K562 (cell line): ENCODE measurements at places on chromosomes 1 and 21.
A peak's percentile ranks its signal among the peaks of the same experiment; 100 is the strongest.

GRCh38 chr1:95340061-95340460, 106.1 kb downstream of the RWDD3 start:
- DNase-seq, result no peak

GRCh38 chr1:218166268-218166945, 118.7 kb upstream of the RRP15 start:
- DNase-seq, result no peak

DNA sequence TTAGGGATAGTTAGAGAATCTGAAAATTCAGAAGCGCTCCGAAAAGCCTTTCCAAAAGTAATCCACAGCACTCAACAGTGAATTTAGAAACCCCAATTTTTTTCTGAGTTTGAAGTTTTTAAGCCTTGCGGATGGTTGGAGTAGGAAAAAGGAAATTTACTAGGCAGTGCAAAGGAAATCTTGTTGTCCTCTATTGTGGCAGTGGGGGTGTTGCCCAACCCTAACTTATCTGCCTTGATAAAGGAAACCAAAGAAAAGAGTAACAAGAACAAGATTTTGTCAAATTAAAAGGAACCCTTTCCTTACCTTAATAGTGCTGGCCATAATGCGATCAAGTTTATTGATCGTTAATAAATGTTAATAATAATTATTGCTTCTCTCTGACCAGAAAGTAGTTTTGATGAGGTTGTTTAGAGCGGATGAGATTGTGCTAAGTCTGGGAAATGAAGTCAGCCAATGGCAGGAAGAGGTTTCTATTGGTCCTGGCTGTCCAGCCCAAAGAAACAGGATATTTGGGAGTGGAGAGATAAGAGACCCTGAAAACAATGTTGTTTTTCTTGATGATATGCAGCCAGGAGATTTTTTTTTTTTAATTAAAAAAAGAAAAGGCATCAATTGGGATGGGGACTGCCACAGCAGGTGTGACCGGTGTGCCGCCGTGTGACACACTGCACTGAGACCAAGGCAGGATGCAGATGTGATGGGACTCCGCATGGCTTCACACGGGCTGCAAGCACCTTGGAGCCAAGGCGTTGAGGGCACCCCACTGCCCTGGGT, at the start of gene ERG:
TSS of gene ERG (minus strand) at position 421 of the 777 bp plus-strand sequence. CDS start at position 324, 97 bp downstream.
- DNase-seq, result no peak

DNA sequence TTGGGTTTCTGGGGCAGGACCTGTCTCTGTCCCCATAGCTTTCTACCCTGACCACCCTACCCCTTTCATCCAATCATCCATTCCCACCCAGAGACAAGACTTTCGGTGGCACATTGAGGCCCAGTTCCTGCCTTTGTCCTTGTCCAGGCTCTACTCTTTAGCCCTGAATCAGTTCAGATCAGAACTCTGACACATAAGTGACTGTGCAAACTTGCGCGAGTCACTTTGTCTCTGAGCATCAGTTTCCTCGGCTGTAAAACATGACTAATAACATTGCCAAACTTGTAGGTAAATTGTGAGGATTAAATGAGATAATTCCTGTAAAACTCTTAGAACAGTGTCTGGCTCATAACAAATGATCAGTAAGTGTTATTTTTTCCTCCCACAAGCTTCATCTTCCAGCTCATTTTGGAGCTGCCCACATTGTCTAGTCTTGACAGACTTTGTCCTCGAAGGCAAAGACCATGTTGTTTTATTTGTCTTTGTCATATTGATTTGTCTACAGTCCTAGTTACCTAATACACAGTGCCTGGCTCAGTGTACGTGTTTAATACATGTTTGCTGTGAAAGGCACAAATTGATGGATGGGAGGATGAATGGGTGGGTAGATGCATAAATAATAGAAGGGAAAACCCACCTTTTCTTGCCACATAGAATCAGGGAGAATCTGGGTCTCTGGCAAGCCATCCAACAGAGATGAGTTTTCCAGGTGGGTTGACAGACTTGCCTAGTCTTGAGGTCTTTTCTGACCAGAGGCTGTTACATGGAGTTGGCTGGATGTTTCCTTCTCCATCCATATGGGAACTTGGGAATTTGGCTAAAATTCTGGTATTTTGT, 262.9 kb downstream of the OMA1 start:
- DNase-seq, result no peak

GRCh38 chr1:154940213-154940560, 3.7 kb upstream of the PMVK start:
- no peak for DNase-seq

DNA sequence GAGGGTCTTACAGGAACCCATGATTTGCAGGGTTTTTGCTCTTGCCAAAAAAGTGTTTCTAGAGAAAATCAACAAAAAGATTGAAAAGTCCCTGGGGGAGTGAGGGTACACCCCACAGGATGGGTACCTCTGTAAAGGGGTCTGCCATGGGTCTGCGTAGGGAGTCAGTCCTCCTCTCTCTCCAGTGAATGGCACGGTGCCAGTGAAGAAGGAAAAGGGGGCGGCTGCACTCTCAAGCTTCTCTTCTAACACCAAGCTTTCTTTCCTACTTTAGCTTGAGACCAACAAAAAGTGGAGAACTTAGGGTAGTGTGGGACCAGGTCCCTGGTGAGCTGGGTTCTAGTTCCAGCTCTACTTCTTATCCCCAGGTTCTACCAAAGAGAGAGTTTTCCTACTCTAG, 87.4 kb downstream of the GLUL start:
- no peak for DNase-seq

GRCh38 chr1:6962478-6962995, 177.3 kb downstream of the CAMTA1 start:
- peak; percentile 86 for DNase-seq

GRCh38 chr1:8816831-8817411, 519 bp downstream of the RERE start:
- DNase-seq, result peak; percentile 52

- no peak for DNase-seq
These were observed 7.5 kb upstream of the PTPN7 start for GRCh38 chr1:202167708-202168415.

- DNase-seq, result peak; percentile 42
These were observed 9.5 kb upstream of the TARS2 start for GRCh38 chr1:150477733-150478132.

- no peak for DNase-seq
These were observed 304.4 kb downstream of the NFIA start for GRCh38 chr1:61386770-61387169.

GRCh38 chr1:78678324-78678723, 28.7 kb downstream of the IFI44 start:
- no peak for DNase-seq

DNA sequence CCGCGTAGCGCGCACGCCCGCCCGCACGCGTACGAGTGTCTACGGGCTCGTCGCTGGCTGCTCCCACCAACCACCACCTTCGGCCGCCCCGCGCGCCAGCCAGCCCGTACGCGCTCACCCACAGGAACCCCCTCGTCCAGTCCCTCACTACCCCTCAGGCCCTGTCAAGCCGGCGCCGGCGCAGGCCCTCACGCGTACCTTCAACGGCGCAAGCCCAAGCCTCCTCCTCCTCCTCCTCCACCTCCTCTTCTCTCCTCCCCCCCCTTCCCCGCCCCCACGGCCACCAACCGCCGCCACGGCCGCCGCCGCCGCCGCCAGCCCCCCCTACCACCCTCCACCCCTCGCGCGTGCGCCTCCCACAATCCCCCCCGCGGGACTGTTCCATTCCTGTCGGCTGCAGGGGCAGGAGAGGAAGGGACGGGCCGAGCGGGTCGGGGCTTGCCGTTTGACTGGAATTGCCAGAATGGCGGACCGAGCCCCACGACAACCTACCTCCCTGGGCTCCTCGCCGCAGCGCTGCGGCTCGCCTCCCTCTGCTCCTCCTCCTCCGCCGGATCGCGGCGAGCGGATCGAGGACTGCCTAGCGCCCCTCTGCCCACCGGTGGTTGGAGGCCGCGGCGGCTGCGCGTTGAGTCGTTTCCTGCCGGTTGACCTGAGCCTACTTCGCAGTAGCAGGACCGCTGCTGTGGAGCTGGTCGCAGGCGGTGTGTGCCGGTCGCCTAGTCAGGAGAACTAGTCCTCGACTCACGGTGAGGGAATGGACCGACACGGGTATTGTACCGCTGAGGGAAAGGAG, at the start of gene ASH1L:
TSS of gene ASH1L (minus strand) at position 223 of the 796 bp plus-strand sequence. CDS start 41,284 bp downstream, outside the sequence.
- DNase-seq, result peak; percentile 99

DNA sequence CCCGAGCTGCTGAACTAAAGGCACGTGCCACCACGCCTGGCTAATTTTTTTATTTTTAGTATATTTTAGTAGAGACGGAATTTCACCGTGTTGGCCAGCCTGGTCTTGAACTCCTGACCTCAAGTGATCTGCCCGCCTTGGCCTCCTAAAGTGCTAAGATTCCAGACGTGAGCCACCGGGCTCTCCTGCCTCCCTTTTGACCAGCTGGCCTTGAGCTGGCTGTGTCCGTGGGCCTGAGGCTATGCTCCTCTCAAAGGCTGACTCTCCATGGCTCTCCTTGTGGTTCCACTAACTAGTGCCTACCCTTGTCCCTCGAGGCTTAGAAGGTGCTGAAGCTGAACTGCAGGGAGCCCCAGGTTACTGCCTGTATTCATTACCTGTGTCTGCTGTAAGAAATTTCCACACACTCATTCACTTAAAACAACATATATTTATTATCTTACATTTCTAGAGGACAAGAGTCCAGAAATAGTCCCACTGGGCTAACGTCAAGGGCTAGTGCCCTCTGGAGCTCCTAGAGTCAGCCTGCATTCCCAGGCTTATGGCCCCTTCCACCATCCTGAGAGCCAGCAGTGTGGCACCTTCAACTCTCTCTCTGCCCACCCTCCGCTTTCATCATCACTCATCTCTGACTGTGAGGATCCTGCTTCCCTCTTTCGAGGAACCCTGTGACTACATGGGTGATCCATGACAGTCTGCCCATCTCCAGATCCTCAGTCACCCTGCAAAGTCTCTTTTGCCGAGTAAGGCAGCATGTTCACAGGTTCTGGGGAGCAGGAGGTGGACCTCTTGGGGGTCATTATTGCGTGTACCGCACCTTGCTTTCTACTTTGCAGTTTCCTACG, 34.9 kb downstream of the ETS2 start:
- no peak for DNase-seq

- no peak for DNase-seq
These were observed 153.2 kb downstream of the PRDM16 start for GRCh38 chr1:3222042-3222692.

DNA sequence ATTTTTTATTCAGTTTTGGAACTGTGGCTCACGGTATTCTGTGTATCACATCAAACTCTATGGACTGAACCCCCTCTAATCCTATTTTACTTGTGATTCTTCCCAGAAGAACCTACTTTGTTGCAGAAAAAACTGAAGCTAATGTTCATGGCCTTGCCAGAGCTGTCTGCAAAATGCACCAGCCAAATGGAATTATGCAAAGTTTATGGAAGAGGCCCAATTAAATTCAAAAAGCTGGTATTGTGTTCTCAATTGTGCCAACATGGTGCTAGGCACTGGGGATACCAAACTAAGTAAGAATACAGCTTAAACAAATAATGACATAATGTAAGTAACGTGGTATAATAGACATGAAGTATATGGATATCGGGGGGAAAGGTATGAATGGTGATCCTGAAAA, 273.8 kb upstream of the DUSP10 start:
- no peak for DNase-seq

DNA sequence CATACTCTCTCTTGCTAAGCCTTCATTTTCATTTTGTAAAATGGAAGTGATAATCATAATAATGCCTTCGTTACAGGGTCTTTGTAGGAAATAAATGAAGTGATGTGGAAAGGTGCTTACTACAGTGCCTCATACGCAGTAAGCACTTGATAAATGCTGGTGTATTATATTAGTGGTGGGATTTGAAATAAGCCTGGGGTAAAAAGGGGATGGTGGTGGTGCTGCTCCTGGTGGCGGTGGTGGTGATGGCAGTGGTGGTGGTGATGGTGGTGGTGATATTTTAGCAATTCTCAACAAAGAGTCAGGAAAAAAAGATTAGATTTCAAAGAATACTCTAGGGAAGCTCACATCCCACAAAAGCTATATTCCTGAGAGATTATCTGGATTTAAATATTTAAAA, 35.5 kb upstream of the ATP1B1 start:
- DNase-seq, result no peak

DNA sequence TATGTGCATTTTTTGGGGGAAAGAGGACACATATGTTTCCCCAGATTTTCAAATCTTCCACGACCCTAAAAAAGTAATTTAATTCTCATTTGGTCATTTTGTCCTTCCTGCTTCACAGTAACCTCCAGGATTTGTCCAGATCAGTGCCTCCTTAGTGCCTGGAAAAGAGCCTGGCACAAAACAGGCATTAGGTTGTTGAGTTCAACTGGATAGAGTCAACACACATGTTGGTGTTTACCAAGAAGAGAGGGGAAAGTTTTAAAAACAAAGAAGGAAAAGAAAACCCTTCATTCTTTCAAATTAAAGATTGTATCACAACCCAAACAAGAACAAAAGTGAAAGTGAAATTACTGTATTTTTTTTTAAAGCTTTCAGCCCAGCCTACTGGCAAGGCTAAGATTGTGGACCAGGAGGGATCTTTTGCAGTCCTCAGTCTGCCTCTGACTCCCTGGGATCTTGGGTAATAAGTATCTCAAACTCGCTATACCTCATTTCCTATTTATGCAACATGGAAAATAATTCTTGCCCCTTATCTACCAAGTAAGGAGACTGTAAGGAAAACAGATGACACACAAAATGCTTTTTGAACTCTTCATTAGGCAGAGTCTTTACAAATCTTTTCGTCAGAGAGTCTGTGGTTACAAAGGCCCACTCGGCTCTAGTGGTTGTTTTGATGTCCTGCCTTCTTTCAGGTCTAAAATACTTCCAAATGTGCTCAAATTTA, 57.8 kb downstream of the ZNF281 start:
- DNase-seq, result no peak

GRCh38 chr1:192378276-192378675, 61.5 kb downstream of the RGS21 start:
- DNase-seq, result no peak

- no peak for DNase-seq
These were observed 5.8 kb upstream of the CD1C start for GRCh38 chr1:158283965-158284364.

DNA sequence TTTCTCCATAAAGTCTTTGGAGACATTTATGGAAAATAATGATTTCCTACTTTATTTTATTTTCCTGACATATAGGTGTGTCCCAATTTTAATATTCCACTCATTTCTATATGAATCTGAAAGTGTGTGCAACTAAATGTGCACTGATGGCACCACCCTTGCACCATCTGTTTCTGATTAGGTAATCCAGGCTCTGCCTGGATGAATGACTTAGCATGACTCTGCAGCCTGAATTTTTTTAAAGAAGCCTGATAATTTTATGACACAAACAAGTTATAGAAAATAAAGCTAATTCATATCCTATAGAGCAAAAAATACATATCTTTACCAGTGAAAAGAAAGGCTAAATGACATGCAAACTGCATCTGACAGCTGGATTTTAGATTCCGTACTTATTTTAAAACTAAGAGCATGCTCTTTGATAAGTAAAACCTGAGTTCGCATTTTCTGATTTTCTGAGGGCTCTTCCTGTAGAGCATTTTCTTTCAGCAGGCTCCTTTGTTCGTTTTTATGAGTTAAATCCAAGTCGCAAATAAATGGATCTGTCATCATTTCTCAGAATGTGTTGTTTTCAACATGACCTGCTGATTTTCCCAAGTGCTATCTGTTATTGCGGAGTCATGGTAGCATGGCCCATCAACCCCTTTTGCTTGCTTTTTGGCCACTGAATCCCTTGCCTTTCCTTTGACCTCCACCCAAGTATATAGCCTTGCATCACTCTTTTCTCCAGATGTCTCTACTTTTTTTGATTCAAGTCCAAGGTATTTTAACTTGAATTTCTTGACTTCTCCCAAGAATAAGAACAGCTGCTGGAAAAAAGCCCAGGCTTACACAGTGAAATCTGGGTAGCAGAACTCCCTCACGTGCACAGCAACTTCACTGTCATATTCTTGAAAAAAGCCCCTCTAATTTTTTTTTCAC, 52.8 kb upstream of the LYPLAL1 start:
- peak; percentile 65 for DNase-seq

- DNase-seq, result no peak
These were observed 318.1 kb downstream of the KCNH1 start for GRCh38 chr1:210815641-210816550.
